ENCODE measurements at places on chromosomes 2 and 18.

DNA sequence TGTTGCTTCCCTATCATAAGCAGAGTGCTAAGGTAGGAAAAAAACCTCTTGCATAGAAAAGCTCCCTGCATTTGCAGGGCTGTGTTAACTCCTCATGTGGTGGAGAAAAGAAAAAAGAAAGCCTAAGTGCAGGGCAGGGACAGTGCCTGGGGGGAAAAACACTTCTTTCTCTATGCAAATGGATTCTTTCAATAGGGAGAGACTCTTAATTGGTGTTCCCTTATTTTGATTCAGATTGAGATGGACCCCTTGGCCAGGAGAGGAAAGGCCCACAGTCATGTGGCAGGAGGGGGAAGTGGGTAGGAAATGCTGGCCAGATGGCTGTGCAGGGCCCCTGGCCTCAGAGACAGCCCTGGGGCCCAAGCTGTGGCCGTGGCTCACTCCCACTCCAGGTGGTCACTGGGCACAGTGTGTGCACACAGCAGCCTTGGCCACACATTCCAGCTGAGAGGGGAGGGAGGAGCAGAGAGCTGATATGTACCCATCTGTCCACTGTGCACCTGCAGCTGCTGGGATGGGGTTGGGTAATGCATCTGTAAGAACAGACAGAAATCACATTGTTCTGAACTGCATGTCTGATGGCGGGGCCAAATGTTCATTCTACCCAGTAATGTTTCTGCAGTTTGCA is 410.4 kb downstream of the DSC3 start:
- DNase-seq = no peak

- DNase-seq = no peak
Observed at GRCh38 chr2:126825316-126825715, 73.4 kb upstream of the TEX51 start.

DNA sequence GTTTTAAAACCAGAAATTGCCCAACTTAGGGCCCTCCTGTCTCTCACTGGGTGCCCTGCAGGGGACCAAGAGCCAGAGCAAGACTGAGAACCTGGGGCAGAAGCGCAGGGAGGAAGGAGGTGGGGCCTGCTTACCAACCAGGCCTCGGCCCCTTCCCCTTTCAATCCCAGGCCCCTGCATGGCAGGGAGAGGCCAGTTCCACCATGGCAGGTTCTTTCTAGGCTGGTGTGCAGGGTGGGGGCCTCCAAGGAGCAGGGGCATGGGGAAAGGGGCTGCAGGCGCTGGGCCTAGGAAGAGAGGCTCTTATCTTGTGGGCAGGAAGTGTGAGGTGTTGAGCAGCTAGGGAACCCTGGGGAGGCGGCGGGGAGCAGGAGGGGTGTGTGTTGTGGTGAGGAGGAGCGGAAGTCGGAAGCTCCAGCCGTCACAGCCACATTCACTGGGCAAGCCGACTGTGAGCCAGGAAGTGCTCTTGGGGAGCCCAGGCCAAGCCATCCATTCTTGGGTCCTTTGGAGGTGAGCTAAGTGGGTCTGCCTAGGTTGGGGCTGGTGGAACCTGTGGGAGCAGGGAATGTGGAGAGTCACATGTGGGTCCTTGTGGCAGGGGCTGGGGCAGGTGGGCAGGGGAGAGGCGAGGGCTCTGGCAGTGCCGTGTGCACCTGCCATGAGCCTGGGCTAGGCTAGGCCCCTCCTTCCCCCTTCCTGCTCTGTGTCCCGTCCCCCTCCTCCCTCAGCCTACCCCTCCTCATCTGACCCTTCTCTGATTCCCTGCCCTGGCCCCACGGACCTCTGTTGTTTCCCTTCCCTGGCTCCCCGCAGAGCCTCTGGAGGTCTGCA is at the start of gene PSD4:
PSD4 (plus strand) TSS at position 430 of the 834 bp plus-strand sequence. CDS start 8,486 bp downstream, outside the sequence.
- no peak for DNase-seq

GRCh38 chr2:169260846-169261642 is 101.3 kb downstream of the LRP2 start:
- DNase-seq = no peak

- DNase-seq = no peak
Observed at GRCh38 chr2:235496239-235496621, 2.4 kb downstream of the AGAP1 start.

GRCh38 chr18:215448-216010 is 52.3 kb downstream of the THOC1 start:
- no peak for DNase-seq

DNA sequence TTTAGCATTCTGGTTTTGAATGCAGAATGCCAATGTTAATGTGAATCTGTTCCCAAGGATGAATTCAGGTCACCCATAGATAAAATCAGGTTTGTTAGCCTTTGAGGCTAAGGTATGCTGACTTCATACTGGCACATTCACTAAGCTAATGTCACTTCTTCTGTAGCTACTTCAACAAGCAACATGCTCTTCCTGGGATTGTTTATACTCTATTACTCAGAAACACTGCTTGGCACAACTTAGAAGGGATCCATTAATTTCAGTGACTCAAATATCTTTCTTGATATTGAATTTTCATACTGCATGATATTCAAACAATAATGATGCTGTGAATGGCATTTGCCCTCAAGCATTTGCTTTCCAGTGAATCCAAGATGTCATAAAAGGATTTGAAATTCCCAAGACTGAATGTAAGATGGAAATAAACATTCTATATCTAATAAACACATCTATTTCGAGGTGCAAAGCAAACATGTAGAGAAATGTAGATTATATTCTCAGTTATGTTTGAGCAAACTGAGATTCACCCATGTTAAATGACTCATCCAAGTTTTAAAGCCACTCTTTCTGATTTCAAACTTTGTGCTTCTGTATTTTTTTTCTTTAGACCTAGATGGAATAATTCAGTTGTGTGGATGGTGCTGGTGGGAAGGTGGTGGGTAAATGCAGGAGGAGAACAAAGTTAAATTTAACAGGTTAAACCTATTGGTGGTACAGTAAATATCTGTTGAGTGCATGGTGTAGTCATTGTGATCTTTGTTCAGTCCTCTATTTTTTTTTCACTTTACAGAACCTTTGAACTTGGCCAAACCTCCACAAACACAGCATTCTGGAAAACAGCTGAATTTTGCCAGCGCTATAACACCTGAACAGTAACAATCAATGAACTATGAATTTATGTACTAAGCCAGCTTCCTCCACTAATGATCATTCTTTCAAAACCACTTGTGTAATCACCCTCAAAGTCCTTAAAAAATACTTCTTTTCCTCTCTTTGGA is 162.1 kb upstream of the XIRP2 start:
- no peak for DNase-seq

GRCh38 chr2:21263622-21264021 is 139.9 kb downstream of the TDRD15 start:
- DNase-seq = no peak
